ENCODE measurements at places on chromosomes 3 and 15.

- DNase-seq: peak; percentile 1
These were observed 23.2 kb downstream of the ALS2CL start for GRCh38 chr3:46670000-46670890.

- no peak for DNase-seq
These were observed 377.5 kb downstream of the EDEM1 start for GRCh38 chr3:5565026-5565425.

- DNase-seq: no peak
These were observed 913 bp upstream of the SCN5A start for GRCh38 chr3:38650248-38650951.

DNA sequence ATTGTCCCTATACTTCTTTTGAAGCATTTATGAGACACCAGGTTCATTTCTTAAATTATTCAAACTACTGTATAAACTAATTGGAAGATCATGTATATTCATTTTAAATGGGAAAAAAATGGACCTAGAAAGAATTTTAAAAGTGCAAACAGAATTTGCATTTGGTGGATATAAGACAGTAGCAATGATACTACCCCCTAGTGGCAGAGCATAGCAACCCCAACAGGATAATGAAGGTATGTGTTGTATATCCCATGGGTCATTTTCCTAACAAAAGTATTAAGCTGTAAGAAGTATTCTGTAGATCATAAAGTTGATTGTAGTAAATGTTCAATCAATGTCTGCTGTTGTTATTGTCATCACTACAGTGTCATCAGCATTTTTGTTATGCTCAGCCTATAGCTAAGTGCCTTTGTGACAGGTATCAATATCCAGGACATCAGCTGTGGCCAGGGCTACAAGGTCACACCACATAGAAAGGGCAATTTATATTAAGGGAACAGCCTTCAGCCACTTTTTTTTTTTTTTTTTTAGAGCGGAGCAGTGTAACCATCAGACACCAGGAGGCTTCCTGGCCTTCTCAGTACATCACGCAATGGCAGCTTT lies 175.8 kb downstream of the FOXB1 start:
- peak; percentile 15 for DNase-seq

DNA sequence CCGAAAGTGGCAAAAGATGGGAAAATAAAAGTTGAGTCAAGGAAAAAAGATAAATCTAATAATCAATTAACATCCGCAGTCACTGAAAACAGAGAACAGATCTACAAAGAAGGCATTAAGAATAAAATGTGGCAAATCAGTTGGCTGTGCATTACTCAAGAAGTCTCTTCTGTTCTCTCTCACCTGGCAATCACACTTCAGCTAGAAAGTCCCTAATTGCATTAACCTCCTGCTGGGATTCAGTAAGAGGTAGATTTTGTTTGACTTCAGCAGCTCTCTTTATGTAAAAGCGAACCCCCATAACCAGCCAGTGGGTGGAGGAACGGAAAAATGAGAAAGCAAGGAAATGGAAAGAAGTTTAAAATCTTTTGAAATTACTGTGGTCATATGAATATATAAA lies 94.7 kb upstream of the PLXND1 start:
- no peak for DNase-seq

- DNase-seq: no peak
These were observed 445.8 kb upstream of the NAALADL2 start for GRCh38 chr3:174413062-174413912.

All from activated naive CD4-positive, alpha-beta T cell treated with Interleukin-2 at 50 U/mL for 16 hours (primary cell).